H1 (cell line): ENCODE measurements at places on chromosomes 1 and 21. TPM values are rescaled to one million over a fixed set of nuclear protein-coding genes. Genes with fewer than 3 reads are reported as not detected.

- DNase-seq, result no peak
- H3K36me3 ChIP-seq, result no peaks in the 10 kb centered on the region
- no peak overlapping the region for H3K4me3 ChIP-seq
- H3K27ac ChIP-seq, result no peak overlapping the region
- no peaks in the 10 kb centered on the region for H3K27me3 ChIP-seq
- no peaks in the 10 kb centered on the region for H3K4me1 ChIP-seq
These were observed 99.7 kb downstream of the NFIA start for GRCh38 chr1:61182049-61182448.

The OR6K6 gene
- not detected in 2 replicates for total RNA-seq

The MYOCOS gene
- not detected in 2 replicates for total RNA-seq

- H3K27ac ChIP-seq, result no peak overlapping the region
- H3K36me3 ChIP-seq, result no peaks in the 10 kb centered on the region
- no peaks in the 10 kb centered on the region for H3K27me3 ChIP-seq
- H3K4me1 ChIP-seq, result peaks cover 8% of the 10 kb centered on the region
These were observed 5.0 kb upstream of the KRTAP12-1 start for GRCh38 chr21:44686843-44687561.

The REG4 gene
- total RNA-seq, result not detected in 2 replicates

DNA sequence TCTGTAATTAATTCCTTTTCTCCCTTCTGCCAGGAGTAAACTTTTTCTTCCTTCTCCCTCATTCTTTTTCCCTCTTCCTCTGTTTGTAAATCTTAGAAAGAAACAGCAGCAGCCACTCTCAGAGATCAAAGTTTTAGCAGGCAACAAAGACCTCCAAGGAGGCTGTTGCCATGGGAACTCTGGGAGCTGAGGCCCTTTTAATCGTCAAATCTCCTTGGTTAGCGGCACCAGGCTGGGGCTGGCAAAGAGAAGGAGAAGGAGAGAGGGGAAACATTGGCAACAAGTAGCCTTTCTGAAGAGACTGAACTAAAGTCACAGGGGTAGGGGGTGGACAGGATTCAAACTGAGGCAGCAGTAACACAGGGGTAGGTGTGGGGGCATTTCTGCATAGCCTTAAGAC, 25.2 kb downstream of the ILDR2 start:
- no peak overlapping the region for H3K27ac ChIP-seq
- DNase-seq, result no peak
- H3K27me3 ChIP-seq, result peaks cover 18% of the 10 kb centered on the region
- peaks cover 12% of the 10 kb centered on the region; the same call in 1 of the 2 replicates for H3K4me1 ChIP-seq
- H3K36me3 ChIP-seq, result no peaks in the 10 kb centered on the region

The SF3B4 gene
- 119 and 122 TPM in 2 replicates for total RNA-seq

The PLA2G4A gene
- 1.4 and 1.8 TPM in 2 replicates for total RNA-seq
